Astrocyte (in vitro differentiated cells and primary cell): ENCODE measurements at places on chromosomes 16 and 17.

GRCh38 chr16:31705371-31705770 lies 168.2 kb upstream of the ZNF267 start:
- DNase-seq = no peak

DNA sequence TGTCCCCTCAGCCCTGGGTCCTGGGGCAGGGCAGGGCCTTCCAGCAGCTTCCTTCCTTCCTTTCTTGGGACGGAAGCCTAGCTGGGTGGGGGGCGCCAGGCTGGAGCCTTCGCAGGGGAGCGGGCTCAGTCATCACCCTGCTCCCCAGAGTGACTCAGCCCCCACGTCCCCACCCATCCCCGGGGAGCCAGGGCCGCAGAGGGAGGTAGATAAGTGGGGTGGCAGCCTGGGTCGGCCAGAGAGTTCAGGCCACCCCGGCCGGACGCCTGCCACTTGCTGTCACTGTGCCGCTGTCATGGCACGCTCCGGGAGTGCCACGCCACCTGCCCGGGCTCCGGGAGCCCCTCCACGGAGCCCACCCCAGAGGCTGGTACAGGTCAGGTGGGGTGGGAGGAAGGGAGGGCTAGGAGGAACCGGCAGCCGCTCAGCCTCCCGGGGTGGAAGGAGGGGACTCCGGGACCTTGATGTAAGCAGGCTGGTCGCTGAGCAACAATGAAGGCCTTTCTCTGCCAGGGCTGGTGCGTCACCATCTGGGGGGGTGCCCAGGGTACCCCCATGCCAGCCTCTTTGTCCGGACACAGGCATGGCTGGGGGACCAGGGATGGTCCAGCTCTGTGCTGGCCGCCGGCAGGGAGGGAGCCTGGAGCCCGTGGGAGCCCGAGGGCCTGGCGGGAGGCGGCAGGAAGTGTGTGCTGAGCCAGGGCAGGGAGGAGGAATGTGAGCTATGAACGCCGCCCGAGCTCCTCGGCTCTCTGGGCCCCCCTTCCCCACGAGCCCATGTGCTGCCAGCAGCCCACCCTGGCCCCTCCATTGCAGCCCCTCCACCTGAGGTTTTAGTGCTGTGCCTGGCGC lies 6.6 kb downstream of the NHERF2 start:
- DNase-seq = peak; percentile 59

DNA sequence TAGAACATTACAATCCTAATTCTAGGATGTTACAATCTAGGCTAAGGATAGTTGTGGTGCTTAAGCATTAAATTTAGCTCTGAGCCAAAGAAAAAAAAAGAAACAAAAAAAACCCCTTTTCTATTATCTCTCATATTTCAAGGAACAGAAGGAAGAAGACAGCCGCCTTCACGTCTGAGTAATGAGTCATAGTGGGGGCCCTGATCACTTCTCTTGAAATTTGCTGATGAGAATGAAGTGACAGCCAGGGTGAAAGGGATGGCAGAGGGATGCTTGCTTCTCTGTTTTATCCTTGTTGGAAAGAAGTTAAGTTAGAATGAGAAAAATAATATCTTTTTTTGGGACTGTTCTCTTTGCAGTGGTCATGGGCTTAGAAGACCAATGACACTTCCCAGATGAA lies 82.6 kb upstream of the MPHOSPH6 start:
- DNase-seq = no peak

GRCh38 chr16:82643936-82644630 lies 17.3 kb downstream of the CDH13 start:
- DNase-seq = no peak
